ENCODE measurements at places on chromosomes 3 and 15.

- no peak for DNase-seq
These were observed 43.1 kb downstream of the FAM3D start for GRCh38 chr3:58623478-58623877.

DNA sequence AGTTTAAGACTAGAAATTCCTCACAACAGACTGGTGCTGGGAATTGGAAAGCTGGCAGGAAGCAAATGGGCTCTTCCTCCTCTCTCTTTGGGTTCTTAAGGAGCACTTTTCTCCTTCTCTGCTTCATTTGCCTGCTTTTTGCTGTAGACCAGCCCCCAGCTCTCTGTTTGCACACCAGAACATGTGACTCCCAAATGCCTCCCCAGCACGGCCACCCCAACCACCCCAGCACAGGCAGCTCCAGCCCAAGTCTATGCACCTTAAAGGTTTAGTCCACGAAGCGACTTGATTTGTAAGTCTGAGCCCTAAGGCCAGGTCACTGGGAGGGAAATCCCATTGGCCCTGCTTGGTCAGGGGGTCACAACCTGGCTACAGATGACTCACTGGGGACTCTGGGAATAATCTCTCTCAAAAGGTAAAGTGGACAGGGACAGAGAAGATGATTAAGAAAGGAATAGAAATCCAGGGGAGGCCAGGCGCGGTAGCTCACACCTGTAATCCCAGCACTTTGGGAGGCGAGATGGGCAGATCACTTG lies 377.8 kb upstream of the PROK2 start:
- no peak for DNase-seq

DNA sequence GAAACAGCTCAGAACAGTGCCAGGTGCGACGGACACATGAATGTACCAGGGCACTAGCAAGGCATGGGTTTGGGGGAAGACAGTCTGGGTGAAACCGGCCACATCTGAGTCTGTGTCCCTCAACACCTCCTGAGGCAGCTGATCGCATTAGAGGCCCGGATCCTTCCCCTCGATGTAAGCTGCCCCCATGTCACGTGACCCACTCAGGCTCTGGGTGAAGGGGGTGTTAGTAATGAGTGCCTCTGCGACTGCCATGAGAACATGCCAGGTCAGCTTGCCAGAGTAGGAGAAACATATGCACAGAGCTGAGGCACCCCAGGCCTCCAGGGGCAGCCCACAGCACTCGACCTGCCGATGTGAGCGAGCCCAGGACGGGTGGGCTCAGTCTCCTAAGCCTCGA lies 29.7 kb downstream of the PRR23E start:
- DNase-seq: no peak

DNA sequence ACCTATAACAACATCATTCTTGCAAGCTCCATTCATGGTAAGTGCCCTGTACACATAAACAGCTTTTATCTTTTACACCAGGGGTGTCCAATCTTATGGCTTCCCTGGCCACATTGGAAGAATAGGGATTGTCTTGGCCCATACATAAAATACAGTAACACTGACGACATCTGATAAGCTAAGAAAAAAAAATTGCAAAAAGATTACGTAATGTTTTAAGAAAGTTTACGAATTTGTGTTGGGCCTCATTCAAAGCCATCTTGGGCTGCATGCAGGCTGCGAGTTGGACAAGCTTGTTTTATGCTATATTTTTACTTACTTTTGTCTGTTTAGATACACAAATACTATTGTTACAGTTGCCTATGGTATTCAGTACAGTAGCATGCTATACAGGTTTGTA lies 31.6 kb downstream of the ZNF654 start:
- no peak for DNase-seq

- no peak for DNase-seq
These were observed 76.0 kb downstream of the PTPRG start for GRCh38 chr3:61637088-61638051.

DNA sequence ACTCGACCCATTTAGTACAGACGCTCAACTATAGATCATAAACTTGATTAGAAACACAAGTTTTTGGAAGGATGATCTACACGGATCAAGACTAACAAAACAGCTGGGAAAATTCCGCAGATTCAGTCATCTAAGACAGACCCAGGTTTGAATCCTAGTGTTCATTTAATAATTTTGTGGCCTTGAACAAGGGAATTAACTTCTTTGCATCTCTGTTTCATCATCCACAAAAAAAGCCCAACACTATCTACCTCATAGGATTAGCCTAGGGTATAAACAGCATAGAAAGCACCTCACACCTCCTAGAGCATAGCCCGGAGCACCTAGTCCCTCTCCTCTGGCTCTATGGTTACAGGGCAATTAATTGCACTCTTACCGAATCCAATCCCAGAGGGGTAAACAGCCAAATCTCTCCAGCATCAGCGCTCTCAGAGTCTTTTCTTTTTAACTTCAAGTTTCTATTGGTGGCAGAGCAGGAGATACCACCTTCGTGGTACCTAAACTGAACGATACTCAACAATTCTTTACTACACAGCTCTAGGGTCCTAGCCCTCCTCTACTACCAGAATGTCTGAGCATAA lies 3.5 kb downstream of the TBL1XR1 start:
- DNase-seq: no peak

DNA sequence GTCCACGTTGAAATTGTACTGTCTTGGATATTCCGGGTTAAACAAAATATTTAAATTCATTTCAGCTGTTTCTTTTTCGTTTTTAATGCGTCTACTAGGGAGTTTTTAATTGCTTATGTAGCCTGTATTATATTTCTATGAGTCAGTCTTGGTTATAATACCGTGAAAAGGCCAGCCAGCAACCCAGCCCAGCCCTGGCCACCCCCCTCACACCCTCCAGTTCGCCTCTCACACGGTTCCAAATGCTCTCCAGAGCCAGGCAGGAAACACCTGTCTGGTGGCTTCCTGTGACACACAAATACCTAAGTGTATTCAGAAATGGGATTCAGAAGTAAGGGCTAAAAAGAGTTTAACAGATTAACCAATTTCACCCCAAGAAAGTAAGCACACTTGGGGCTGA lies 4.4 kb downstream of the SH3BP5 start:
- DNase-seq: no peak

DNA sequence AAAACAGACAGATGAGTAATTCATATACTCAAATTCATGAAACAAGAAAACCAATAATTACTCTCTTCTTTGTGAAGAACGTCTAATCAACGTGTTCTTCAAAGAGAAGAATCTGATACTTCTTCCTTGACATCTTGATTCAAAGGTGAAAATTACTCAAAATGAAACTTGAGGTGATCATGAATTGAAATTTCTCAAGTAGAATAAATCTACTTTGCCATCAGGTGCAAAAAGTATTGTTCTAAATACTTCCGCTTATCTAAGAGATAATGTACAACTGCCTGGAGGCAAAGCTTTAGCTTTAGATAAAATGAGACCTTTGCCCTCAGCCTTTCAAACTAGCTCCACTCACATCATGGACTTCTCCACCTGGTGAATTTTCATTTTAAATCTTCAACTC lies 13.9 kb upstream of the XXYLT1 start:
- no peak for DNase-seq

- DNase-seq: no peak
These were observed 318.6 kb upstream of the LRRFIP2 start for GRCh38 chr3:37492977-37493471.

- DNase-seq: no peak
These were observed 409.6 kb upstream of the TBL1XR1 start for GRCh38 chr3:177606891-177607290.

- DNase-seq: no peak
These were observed 221.4 kb downstream of the SOX2 start for GRCh38 chr3:181933052-181933618.

GRCh38 chr3:159620281-159620680 lies 368.4 kb upstream of the IL12A start:
- no peak for DNase-seq

DNA sequence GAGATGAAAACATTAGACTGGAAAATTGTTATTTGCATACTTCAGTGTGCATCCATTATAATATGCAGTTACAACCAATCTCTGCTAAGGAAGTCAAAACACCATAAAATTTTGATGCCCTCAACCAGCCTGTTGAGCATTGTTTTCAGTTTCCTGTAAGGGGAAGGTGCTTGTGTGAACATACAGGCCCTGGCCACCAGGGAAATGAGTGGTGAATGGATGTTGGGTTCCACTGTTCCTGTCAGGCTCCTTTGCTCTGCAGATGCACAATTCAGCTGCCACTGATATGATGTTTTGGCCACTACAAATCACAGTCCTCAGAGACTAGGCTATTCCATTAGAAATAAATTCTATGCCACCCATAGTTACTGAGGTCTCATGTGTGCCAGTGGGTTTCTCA lies 184.6 kb downstream of the SYNPR start:
- DNase-seq: no peak

GRCh38 chr3:66493458-66494099 lies 7.2 kb downstream of the LRIG1 start:
- DNase-seq: no peak

DNA sequence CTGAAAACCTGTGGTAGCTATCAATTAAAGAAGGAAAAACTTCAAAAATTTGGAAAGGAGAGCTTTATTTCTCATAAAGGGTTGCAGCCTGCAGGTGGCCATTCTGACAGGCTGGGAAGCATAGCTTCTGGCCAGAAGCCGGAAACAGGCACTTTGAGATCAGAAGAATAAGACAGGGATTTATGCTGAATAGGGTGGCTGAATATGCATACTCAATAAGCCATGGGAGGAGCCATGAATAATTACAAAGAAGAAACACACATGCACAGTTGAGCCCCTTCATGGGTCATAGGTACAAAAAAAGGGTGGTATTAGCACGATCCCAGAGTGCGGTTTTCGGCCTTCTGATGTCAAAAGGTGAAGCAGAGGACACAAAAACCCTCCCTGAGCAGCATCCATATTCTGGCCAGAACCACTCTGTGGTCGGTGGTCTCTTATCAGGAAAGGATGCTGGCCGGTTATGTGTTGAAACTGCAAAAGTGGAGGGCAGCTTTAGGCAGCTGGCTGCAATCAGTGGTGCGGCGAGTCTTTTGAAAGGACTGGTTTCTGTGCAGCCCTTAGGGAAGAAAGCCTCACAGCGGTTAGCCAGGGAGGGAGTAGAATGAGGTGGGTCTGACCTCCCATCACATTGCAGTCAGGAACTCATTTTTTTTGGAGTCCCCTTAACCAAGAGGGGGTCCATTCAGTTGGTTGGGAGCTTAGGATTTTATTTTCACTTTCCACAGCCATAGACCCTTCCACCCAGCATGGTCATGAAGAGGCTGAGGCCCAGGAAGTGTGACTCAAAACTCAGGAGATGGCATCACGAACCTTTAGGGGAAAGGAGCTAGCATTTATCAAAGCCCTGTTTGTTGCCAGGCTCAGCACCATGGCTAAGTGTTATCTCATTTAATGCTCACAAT lies 34.7 kb upstream of the CCDC174 start:
- no peak for DNase-seq

- no peak for DNase-seq
These were observed 1.9 kb downstream of the ZBTB47 start for GRCh38 chr3:42655331-42655888.

DNA sequence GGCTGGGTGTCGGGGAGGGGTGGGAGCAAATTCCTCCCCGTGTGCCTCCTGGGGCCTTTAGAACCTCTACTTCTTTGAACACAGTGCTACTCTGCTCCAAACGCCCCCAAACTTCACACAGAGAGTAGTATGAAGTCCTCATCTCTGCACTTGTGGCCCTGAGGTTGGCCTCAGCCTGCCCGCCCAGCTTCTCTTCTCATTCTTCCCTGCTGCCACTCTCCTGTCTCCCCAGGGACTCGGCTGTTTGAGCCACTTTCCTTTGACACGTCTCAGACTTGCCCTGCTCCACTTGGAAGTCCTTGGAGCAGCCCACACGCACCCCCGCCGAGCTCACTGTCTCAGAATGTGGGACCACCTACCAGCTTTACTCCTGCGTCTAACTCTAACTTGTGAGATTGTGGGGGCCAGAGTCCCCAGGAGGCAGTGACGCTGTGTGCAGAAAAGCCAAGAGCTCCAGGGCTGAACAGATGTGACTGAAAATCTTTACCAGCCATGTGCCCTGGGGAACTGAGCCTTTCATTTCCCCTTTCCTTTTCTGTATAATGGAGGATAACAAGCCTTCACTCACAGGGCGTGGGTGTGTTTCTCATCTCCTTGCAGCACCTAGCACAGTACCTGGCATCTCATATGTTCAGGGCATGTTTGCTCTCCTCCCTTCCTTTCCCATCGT lies 233.6 kb upstream of the CTDSPL start:
- no peak for DNase-seq

DNA sequence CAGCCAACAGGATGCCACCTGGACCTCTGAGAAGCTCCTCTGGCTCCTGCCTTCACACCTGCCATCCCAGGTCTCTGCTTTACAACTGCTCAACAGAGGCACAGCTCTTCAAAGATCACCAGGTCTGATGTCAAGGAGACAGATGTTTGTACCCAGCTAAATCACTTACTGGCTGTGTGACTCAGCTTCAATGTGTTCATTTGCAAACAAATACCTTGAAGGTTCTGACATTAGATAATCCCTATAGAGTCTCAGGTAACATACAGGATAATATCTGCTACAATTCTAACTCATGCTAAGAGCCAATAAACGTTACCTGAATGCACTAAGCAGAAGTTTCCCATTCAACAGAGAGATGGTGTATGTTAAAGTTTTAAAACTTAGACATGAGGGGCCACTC lies 163.4 kb upstream of the IGF1R start:
- DNase-seq: no peak

GRCh38 chr3:196519718-196520082 lies 4.6 kb upstream of the SMCO1 start:
- DNase-seq: no peak

DNA sequence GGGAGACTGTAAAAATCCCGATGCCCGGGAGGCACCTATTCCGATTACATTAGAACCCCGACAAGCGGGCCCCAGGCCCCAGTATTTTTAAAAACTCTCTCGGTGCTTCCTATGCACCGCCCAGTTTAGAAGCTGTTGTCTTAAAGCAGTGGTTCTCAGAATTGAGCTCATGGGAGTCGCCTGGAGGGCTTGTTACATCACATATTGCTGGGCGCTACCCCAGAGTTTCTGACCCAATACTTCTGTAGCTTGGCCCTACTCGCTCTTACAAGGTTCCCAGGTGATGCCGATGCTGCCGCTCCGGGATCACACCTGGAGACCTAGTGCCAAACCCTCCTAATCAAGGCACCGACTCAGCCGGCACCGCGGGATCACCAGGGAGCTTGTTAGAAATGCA lies 35.2 kb downstream of the CPN2 start:
- no peak for DNase-seq

GRCh38 chr15:46489276-46489675 lies 854.4 kb downstream of the SQOR start:
- DNase-seq: no peak

- no peak for DNase-seq
These were observed 105.0 kb upstream of the TLE3 start for GRCh38 chr15:70202756-70203155.

GRCh38 chr3:58613236-58614132 lies 36.3 kb upstream of the FAM107A start:
- no peak for DNase-seq

- no peak for DNase-seq
These were observed 9.4 kb upstream of the SCN5A start for GRCh38 chr3:38658841-38659240.

DNA sequence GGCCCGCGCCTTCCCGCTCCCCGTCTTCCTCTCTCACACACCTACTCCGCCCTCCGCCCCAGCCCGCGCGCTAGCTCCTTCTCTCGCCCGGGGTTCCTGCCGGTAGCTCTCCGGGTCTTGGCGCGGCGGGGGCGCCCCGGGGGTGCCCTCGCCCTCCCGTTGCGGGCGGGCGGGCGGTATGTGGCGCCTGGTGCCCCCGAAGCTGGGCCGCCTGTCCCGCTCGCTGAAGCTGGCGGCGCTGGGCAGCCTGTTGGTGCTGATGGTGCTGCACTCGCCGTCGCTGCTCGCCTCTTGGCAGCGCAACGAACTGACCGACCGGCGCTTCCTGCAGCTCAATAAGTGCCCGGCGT lies 507 bp downstream of the DIPK2A start:
- DNase-seq: no peak

- DNase-seq: no peak
These were observed 408.5 kb downstream of the ERC2 start for GRCh38 chr3:56059731-56060130.
